ENCODE measurements at places on chromosomes 5 and 9.

DNA sequence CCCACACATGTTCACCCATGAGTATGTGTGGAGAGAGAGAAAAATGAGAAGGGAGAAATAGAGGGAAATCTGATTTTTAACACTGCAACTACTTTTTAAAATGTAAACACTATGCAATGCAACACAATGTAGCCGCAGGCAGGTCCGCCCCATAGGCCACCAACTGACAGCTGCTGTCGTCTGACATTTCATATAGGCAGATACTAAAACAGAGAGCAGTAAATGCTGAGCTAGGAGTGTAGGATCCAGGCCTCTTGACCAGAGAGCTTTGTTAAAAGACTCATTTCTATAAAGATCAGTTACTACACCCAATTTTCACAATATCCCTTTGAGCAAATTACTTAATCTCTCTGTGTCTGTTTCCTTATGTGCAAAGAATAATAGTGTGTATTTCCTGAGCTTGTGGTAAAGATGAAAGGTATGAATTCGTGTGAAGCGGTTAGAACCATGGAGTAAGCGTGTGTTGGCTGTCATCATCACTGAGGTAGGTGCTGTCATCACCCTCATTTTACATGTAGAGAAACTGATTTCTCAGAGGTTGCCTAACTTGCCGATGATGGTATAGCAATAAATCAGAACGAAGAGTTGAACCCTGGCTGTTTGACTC, 55.2 kb upstream of the PDE8B start:
- DNase-seq, result no peak

GRCh38 chr5:133412661-133413060, 199.7 kb downstream of the FSTL4 start:
- DNase-seq, result no peak

DNA sequence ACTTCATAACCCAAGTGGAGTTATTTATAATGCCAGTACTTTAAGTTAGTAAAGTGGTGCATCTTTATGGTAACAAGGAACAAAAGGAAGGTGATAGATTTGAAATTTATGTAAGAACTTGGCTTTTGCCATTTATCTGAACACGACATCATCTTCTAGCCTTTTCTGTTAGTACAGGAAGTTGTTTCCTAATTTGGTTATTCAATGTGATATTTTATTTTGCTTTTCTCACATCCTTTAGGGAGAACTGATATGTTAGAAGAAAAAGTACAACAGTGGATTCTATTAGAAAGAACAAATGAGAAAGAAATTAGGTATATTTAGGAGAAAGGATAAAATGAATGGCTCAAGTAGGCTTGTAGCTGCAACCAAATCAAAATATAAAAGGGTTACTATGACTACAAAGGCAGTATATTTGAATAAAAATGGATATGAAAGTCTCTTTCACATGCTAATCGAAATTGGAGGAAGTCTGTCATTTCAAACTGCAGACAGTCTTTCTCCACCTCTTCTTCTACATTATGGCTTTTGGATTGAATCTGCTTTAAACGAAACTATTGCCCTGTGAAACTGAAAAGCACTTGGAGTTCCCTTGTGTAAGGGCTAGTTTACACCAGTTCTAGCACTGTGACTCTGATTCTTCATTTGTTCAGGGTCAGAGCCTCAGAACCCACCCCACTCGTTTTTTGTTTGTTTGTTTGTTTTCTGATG, 18.5 kb upstream of the SLC24A2 start:
- no peak for DNase-seq

DNA sequence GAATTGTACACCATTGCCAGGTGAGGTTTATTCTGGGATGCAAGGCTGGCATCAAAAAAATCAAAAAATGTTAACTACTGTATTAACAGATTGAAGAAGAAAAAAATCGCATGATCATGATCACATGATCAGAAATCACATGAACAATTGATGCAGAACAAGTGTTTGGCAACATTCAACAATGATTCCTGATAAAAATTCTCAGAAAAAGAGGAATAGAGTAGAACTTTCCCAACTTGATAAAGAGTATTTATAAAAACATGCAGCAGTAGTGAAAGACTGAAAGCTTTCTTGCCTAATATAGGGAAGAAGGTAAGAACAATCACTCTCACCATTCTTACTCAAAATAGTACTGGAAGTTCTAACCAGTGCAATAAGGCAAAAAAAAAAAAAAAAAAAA, 16.4 kb downstream of the SLCO4C1 start:
- DNase-seq, result no peak

DNA sequence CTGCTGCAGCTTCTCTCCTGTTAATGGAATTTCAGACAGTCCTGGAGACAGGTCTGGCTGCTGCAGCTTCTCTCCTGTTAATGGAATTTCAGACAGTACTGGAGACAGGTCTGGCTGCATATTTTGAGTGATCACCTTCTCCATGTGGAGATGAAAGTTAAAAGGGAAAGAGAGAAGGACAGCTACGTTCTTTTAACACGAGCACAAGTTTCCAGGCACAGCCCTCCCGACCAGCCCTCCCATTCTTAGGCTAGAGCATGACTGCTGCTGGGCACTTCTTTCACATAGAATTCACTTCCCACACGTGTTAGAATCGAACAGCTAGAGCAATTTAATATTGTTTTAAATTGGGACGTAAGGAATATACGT, 133.3 kb upstream of the DMRT1 start:
- DNase-seq, result no peak

GRCh38 chr5:76040806-76041205, 42.4 kb upstream of the SV2C start:
- no peak for DNase-seq

DNA sequence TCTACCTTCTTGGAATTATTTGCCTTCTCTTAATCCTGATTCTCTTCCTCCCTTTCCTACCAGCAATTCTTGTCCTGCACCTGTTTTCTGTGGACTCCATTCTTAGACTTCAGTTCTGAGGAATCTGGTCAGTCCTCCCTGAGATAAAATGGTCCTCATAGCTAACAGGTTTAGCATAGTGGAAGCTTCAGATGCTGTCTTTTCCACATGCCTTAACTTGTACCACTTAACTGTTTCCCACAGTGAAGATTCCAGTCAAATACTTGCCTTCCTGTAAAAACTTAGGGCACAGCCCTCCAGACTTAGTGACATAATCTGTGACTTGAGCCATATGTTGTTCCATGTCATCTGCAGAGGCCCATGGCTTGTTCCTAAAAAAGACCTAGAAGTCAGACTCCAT, 261.3 kb downstream of the CWC27 start:
- DNase-seq, result no peak

DNA sequence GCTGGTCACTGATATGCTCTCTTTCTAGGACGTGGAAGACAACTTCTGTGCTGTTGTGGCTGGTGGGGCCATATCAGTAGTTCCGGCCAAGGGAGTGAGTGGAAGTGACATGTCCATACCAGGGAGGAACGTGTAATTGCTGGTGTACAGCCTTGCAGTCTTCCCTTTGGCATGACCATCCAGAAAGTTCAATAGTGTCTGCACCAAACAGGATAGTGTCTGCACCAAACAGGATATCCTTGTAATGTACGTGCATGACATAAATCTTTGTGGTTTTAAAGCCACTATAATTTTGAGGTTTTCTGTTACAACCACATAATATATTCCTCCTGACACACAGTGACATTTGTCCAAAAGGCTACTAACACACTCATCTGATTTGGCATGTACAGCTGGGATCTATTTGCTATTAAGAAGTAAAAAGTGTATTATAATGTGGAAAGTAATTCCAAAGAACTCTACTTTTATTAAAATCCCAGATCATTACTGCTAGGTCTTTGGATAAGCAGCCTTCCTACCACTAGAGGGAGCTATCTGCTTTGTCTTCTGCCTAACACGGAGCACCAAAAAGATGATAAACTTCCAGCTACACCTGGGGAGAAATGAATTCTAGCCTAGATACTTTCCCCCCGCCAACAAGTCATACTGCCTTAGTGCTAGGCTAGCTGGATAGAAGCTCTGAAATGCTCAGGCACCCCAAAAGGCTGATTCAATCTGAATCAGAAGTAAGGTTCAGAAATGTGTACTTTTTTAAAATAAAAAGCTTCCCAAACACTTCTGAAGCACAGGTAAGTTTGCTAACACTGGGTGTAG, 52.7 kb downstream of the RNF145 start:
- DNase-seq, result no peak

GRCh38 chr5:172156541-172156994, 31.5 kb downstream of the STK10 start:
- DNase-seq, result no peak

GRCh38 chr9:87392086-87392485, 105.6 kb upstream of the DAPK1 start:
- DNase-seq, result no peak

GRCh38 chr9:32161720-32162119, 222.7 kb upstream of the ACO1 start:
- no peak for DNase-seq

GRCh38 chr9:134195558-134195957, 31.2 kb upstream of the RNU6ATAC start:
- DNase-seq, result no peak

DNA sequence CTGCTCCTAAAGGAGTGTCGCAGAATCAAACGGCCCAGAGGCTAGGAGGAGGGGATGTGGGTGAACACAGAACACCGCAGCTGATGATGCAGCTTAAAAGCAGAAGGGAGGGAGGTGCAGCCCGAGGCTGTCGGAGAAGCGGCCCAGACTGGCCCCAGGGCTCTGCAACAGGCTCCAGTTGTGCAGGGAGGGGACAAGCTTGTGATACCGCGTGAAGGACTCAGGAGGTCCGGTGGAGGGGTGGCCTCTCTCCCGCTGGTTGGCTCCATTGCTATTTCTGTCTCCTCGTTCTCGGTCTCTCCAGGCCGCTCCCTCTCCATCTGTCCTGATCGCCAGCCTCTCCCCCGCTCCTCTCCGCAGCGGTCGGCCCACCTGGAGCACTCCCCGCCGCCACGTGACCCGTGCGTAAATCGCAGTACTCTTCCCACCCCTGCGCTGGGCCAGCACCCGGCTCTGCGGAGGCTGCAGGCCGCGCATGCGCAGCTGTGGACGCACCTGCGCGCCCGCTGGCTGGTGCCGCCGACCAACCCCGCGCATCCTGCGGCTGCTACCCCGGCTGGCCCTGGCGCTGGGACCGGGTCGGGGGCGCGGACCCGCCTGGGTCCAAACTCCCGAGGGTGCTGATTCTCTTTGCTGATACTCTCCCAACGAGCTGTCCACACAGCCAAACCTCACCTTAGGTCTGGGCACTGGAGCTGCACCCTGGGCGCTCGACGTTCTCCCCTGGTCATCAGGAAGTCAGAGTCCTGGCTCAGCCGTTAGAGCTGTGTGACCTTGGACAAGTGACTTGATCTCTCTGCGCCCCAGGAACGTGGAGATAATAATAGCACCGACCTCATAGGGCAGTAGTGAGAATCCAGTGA, 3.7 kb upstream of the STXBP1 start:
- peak; percentile 46 for DNase-seq
